Stimulated activated CD8-positive, alpha-beta memory T cell treated with anti-CD3 and anti-CD28 coated beads, Interleukin-4, amount 100 ng/mL, for 4 hours (primary cell): ENCODE measurements at places on chromosomes 12 and 14.

DNA sequence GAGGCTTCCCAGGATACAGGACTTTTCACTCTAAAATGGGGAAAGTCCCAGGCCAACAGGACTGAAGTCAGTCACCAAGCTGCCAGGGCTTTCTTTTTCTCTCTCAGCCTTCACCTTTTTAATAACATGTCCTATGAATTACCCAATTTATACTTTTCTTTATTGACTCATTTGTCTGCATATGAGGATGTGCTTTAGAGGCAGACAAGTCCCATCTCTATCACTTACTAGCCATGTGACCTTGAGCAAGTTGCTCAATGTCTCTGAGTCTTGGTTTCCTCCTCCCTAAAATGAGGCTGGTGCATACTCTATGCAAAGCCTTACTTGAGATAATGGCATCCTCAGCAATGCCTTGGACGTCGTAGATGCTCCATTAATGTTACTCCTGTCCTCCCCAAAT, 98.1 kb upstream of the TMPO start:
- DNase-seq, result no peak

DNA sequence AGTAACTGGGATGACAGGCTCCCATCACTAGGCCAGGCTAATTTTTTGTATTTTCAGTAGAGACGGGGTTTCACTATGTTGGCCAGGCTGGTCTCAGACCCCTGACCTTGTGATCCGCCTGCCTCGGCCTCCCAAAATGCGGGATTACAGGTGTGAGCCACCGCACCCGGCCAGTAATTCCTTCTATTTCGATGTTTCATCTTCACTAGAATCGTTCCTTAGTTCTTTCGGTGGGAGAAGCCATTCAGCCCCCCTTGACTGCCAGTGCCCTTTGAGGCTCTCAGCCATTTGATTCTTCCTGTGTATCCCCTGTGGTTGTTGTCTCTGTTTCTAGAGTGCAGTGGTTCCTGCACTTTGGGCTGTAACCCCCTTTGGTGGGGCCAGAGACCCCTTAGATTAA, 174.1 kb downstream of the ETV6 start:
- DNase-seq, result no peak

DNA sequence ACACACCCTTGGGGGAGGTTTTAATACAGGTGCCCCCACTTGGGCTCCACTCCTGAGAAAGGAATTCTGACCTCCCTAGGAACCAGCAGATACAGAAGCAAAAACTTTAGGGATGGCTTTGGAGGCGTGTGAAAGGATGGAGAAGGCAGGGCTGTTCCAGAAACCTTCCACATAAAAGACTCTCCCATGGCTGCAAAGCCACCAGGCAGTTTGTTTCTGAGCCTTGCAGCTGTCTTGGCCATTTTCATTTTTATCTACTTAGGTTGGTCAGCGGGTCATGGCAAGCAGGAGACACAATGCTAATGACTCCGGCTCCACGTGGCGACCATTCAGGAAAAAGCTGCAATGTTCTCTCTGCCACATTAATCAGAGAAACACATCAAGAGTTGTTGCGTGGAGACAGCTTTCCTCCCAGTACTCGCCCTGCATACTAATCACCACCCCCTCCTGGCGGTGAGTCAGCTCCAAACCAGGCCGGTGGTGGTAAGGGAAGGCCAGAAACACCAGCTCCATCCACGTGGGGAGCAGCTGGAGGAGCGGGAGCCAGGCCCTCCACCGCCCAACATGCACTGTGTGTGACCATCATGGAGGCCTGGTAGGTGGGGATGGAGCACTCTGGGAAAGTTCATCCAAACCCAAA, 30.9 kb upstream of the IRF2BPL start:
- DNase-seq, result no peak

DNA sequence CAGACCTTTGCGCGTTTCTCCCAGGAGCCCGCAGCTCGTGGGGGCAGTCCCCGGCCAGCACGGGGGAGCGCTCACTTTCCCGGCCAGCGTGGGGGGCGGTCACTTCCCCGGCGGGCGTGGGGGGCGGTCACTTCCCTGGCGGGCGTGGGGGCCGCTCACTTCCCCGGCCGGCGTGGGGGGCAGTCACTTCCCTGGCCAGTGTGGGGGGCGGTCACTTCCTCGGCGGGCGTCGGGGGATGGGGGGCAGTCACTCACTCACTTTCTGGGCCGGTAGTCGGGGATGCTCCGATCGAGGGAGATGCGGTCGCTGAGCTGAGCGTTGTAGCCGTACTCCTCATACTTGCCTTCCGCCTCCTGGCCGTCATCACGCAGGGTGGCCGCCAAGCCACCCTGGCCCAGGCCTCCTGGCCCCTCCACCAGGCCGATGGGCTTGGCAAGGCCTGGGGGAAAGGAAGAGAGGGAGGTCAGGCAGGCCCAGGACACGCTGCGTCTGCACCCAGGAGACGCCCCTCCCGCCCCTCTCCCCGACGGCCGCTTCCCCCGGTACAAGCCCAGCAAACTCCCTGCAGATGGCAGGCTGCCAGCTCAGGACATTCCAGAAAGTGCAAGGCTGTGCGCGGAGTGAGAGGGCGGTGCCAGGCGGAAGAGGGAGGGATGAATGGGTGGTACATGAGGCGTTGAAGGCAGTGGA, 43.3 kb downstream of the GALNT9 start:
- DNase-seq, result no peak

DNA sequence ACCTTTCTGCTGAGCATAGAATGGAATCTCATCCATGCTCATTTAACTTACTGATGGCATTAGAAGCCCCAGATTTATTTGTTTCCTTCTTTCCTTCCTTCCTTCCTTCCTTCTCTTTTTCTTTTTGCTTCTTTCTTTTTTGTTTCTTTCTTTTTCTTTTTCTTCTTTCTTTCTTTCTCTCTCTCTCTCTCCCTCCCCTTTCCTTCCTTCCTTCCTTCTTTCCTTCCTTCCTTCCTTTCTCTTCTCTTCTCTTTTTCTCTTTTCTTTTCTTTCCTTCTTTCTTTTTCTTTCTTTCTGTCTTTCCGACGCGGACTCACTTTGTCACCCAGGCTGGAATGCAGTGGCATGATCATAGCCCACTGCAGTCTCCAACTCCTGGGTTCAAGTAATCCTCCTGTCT, 55.9 kb downstream of the C12orf75 start:
- DNase-seq, result no peak

GRCh38 chr12:116595186-116595585, 36.0 kb downstream of the MAP1LC3B2 start:
- no peak for DNase-seq

GRCh38 chr14:66641861-66642635, 134.1 kb downstream of the GPHN start:
- DNase-seq, result no peak

GRCh38 chr14:83342590-83342989, 1808.9 kb upstream of the SEL1L start:
- DNase-seq, result no peak

GRCh38 chr12:53706080-53706479, 21.2 kb downstream of the CALCOCO1 start:
- DNase-seq, result no peak

DNA sequence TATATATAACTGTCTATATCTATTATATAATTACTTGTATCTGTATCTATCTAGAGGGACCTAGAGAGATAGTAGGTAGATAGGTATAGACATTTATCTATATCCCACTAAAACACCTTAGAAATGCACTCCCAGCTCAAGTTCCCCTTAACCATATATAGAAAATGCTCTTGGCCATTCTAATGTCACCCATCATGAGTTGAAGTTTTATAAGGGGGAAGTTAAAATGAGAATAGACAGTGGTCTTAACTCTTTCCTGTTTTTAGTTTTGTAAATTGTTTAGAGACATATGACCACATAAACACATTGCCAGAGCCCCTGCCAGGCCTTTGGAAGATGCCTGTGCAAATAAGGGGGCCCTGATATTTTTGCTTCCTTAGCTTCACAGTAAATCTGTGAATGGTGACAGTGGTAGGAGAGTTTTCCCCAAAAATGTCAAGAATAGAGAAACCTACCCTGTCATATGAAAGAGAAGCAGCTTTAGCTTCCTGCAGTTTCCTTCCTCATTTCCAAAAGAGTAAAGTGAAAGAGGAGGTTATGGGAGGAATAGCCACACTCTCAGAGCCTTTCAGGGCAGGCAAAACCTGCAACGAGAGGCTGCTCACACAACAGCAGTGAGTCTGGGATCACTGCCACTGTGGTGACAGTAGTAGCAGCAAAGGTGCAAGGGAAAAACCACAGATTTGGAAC, 45.5 kb downstream of the MGST1 start:
- no peak for DNase-seq

- DNase-seq, result no peak
These were observed 82.4 kb upstream of the MYF6 start for GRCh38 chr12:80625051-80625450.

DNA sequence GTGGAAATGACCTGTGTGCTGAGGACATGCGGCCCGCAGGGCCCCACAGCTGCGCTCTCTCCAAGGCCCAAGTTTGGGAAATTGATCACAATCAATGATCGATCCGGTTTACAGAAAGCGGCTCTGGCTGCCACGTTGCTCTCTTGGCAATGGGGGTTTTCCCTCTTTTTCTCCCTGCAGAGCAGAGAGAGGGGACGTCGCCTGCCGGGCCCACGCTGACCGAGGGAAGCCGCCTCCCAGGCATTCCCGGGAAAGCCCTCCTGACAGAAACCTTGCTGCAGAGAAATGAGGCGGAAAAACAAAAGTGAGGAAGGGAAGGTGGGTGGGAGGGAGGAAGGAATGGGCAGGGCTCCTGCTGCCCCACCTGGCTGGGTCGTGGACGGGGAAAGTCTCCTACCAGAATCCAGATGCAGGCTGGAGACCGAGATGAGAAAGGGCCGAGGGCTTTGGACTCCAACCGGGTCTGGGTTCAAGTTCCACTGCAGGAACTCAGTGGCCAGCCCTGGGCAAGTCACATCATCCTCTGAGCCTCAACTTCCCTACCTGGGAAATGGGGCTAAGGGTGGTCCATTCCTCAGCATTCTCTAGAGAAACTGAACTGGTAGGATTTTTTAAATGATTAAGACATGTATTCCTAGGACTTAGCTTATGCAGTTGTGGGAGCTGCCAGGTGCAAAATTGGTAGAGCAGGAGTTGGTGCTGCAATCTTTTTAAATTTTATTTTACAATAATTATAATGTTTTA, 75.5 kb downstream of the PHETA1 start:
- no peak for DNase-seq

GRCh38 chr12:76177821-76178220, 93.3 kb upstream of the NAP1L1 start:
- no peak for DNase-seq

- DNase-seq, result no peak
These were observed 1.1 kb downstream of the PPFIBP1 start for GRCh38 chr12:27524839-27525753.
